Fibroblast of villous mesenchyme (primary cell): ENCODE measurements at places on chromosomes 2 and 18. TPM values are rescaled to one million over a fixed set of nuclear protein-coding genes. Genes with fewer than 3 reads are reported as not detected.
A peak's percentile ranks its signal among the peaks of the same experiment; 100 is the strongest.

DNA sequence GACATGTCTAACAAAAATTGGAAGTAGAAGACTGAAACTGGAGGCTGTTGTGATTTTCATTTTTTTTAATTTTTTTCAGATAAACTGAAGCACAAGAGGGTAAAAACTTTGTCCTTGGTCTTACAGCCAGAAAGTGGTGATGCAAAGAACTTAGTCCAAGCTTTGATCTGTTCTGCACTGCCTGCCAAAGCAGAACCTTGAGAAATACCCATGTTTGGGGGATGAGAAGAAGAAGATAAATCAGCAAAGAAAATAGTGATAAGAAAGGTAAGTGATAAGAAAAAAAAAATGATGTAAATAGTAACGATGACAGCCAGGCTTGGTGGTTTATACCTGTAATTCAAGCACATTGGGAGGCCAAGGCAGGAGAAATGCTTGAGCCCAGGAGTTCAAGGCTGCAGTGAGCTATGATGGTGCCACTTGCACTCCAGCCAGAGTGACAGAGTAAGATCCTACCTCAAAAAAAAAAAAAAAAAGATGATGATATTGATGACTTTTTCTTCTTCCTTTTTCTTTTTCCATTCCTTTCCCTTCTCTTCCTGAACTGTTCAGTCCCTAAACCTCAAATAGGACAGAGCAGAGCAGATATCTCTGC, 14.6 kb upstream of the NOSTRIN start:
- no peak for DNase-seq

SPR gene
- total RNA-seq, result 17.7 and 22.0 TPM in 2 replicates

DNA sequence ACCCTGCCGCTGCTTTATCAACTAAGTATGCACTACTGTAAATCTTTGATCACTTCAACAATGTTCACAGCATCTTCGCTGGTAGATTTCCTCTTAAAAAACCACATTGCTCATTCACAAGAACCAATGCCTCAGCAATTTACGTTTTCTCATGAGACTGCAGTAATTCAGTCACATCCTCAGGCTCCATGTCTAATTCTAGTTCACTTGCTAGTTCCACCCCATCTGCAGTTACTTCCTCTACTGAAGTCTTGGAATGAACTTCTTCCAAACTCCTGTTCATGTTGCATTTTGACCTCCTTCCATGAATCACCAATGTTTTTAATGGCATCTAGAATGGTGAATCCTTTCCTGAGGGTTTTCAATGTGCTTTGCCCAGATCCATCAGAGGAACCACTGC, 35.8 kb downstream of the PRELID3A start:
- DNase-seq, result no peak

ICOS gene
- not detected in 2 replicates for total RNA-seq

CRYGD gene
- not detected in 2 replicates for total RNA-seq

DNA sequence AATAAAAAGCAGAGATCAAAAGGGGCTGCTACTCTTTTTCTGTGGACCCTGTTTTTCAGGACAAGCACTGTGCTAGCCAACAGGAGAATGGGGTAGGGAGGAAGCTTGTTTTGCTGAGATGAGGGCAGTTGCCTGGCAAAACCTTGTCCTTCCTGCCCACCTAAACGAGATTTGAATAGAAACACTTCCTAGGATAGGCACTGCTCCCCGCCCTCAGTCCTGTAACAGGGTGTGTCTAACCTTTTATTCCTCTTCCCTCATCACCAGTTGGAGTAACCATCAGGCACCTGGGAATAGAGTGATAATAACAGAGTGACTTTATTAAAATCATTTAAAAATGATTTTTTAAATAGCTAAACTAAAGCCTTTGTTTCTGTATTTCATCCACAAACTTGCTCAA, 368.8 kb downstream of the LNPK start:
- DNase-seq, result no peak

DNA sequence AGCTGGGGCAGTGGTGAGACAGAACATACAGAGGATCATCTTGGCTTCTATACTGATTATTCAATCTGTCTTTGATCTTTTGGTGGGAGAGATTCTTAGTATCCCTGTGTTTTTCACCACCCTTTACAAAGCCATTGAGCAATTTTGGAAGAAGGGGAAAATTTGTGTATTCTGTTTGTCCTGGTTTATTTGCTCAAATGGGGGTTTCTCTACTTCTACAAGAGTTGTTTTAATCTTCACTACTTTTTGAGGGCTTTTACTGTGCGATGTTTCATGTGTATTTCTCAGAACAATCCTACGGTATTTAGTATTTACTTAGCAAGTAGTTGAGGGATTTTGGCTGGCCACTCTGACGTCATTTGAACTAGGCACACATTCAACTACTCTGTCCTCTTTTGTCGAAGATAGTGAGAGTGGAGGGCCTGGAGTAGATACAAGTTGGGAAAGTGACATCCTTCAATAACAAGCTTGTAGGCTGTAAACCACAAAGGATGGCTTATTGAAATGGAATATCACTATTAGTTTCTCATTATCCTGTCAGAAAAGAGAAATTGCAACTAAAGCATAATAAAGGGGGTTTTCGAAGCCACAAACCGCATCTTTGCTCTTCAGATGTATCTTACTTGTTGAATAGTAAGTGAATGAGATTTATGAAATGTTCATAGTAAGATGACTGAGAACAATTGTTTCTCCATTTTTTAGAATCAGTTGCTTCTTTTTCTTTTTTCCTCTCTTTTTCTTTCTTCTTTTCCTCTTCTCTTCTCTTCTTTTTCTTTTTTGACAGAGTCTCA, 24.8 kb downstream of the FMNL2 start:
- DNase-seq, result peak; percentile 81

- no peak for DNase-seq
These were observed 42.0 kb downstream of the ANO7 start for GRCh38 chr2:241230435-241230834.

DNA sequence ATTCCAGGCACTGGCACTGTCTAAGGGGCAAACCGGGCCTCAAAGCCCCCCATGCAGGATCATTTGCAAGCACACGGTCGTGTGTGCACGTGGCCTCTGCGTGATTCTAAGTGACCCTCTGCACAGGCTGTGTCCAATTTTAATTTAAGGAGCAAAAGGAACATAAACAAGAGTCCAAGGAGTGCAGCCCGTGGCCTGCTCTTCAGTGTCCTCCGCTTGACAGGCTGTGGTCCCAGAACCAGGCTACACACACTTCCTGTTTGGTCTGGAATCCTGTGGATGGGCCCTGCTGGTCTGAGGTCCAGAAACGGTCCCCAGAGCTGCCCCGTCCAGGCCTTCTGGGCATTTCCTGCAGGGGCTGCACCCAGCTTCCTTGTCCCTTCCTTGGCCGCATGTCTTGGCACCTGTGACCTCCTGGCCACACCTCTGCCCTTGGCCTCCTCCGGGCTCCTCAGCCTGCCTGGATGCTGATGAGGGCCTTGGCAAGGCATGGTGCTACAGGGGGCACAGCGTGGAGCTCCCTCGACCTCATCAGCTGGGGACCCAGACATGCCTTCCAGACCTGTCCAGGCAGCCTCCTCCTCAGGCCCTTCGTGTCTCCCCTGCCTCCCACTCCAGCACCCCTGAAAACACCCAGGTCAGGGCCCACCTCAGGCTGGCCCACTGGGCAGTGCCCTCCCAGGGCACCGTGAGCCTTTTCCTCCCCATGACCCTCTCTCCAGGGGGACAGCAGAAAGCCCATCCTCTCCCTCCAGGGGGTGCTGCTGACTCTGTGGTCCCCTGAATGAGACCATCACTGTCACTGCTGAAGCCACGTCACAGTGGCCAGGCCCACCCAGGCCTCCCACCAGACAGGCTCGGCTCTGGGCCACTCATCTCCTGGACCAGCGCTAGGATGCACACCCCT, 136.4 kb upstream of the GPC1 start:
- no peak for DNase-seq

DNA sequence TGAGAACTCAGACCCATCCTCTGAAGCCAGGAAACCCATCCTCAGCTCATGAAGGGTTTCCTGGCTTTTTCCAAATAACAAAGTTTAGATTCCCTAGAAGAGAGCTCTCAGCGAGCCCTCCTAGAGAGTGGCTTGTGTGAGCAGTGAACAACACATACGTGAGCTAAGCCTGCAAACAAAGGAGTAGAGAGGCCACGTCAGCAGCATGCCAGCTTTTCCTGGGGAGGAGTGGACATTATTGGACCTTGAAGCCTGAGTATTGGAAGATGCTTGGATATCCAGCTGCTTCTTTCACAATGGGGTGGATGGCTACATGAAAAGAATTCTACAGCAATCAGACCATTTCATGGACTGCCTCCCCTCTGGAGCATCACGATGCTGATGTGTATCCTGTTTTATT, 21.1 kb downstream of the KIF5C start:
- DNase-seq, result no peak

DNA sequence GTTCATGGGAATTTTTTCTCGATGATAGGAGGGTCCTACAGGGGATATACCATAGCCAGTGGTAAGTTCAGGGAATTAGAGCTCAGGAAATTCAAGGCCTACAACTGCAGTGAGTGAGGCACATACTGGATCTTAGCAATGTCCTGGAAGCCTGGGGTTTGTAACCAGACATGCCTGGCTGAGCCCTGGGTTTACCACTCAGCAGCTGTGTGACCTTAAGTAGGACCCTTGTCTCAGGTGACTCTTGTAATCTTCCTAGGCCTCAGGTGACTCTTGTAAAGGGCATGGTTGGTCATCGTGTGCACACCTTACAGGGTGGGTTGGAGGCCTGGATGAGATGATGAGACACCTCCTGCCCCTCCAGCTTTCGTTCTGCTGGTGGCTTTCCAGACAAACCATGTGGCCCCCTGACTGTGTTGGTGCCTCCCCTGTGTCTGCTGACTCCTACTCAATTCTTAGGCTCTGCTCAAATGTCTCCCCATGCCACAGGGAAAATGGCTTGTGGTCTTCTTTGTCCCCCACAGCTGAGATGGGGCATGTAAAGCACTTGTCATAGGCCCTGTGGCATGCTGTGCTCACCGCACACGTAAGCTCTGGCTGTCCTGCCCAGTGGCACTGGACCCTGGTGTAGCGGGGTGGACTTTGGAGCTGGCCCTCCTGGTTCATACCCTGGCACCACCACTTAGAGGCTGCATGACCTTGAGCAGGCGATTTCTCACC, 94.1 kb downstream of the FHOD3 start:
- no peak for DNase-seq

SERPINB11 gene
- not detected in 2 replicates for total RNA-seq

DNA sequence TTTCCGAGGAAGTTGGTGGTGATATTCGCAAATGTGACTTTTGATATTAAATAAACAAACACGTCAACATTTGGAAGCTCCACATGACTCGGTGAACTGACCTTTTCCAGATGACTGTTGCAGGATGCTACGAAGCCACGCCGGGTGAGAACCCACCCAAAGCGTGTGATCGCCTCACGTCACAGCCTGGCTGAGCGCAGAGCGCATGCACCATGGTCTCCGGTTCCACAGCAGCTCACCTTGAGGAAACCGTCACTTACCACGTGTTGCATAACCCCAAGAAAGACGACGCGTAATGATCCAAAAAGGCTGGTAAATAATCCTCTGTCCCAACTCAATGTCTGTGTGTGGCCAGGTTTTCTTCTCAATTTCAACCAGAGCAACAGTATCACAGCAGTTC, 64.5 kb upstream of the CTDP1 start:
- no peak for DNase-seq

DNA sequence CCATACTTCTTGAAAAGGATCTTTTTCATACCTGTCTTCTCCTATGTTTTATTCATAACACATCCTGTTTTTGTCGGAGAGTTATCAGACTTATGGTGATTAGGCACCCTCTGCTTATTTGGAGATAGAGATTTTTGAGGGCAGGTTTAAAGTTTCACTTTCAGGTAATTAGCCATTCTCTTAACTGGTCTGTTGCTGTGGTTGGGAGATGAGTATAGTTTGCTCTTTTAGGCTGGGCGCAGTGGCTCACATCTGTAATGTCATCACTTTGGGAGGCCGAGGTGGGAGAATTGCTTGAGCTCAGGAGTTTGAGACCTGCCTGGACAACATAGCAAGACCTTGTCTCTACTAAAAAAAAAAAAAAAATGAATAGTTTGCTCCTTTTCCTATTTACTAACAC, 25.3 kb downstream of the SFTPB start:
- no peak for DNase-seq

COQ10B gene
- total RNA-seq, result 49.0 and 69.5 TPM in 2 replicates

DNA sequence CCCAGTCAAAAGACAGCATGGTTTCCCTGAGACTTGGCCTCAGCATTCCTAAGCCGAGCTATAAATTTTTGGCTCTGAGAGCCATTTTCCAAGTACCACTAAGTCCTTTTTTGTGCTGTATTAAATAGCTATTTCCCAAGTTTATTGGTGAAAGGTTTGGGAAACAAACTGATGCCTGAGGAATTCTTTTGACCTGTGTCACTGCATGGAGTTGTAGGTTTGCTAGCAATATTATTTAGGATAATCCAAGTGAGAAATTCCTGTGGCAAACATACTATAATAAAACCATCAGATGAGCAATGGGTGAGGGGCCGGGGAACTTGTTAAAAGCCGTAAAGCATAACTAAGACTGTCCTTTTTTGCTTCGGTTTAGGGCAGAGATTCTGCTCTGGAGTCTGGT, 28.4 kb downstream of the ARHGAP28 start:
- peak; percentile 94 for DNase-seq
